ENCODE measurements at places on chromosomes 11 and 22. TPM values are rescaled to one million over a fixed set of nuclear protein-coding genes. Genes with fewer than 3 reads are reported as not detected.

Gene VSTM5
- total RNA-seq, result not detected

Gene RTN4R
- 0.46 TPM for total RNA-seq

DNA sequence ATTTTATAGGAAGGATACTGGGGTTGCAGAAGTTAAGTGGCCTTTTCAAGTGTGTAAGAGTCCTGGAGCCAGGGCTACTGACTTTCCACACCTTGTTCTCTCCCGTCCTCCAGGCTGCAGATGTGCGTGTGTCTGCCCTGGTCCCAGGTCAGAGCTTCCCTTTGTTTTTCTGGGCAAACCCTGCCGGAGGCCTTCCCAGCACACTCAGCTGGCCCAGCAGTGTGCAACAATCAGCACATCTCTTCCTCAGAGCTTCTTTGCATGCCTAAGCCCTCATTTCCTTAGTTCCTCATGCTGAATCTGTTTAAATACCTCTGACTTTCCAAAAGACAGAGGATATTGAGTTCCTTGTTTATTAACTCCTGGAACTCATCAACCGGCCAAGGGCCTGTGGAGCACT is 80.6 kb downstream of the KCNJ1 start:
- DNase-seq, result no peak

DNA sequence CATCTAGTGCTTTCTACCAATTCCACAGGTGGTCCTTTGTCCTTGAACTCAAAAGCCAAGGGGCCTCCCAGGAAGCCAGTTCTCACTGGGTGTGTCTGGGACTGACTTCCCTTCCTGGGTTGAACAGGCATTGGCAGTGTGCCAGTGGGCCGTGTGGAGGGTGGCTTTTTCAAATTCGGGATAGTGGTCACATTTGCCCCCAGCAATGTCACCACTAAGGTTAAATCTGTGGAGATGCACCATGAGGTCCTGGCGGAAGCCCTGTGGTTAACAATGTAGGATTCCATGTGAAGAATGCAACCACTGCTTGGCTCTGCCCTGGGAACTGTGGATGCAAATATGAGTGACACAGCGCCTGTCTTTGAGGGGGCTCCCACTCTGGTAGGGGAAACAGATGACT is 53.2 kb upstream of the MTNR1B start:
- DNase-seq, result no peak

- no peak for DNase-seq
Measured at GRCh38 chr22:36077271-36077670, 48.6 kb upstream of the RBFOX2 start.

DNA sequence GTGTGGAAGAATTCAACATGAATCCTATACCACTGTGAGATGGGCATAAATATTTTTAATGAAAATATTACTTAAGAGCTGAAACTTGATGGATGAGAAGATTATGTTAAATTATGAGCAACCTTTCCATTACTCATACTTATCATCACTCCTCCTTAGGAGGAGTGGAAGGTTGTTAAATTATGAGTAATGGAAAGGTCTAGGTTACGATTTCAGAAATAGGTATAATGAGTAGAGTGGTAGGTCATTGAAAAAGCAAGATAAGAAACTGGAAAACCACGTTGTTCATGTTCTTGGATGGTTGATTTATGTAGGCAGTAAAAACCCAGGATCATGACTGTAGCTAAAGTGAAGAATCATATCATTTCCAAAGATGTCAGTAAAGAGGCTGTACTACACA is 973.2 kb upstream of the RAG2 start:
- DNase-seq, result no peak

GRCh38 chr22:49764127-49764581 is 63.5 kb downstream of the BRD1 start:
- no peak for DNase-seq

DNA sequence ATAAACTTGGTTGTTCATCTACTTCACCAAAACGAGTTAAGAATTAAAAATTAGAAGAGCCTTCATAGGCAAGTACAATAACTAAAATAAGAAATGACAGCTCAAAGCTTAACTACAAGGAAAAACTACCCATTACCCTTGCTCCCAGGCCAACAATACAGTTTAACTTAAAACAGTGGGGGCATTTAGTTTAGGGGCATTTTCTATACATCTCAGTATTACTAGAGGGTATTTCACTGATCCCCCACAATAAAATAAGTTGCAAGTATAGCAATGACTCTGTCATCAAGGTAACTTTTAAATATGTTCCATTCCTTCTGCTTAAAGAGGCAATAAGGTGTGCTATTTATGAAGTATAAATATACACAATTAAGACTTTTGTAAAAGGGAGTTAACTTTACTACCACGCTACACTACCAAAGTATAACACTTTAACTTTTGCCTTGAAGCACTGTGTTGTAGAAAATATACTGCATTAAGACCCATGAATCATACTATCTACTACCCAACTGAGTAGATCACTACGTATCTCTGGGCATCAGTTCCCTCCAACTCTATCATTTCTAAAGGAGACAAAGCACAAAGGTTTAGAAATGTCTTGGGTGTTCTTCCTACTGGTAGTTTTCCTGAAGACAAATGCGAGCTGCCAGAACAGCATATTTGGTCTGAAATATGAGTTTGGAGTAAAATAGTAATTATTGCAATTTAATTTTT is 29.8 kb downstream of the CHORDC1 start:
- DNase-seq, result no peak

DNA sequence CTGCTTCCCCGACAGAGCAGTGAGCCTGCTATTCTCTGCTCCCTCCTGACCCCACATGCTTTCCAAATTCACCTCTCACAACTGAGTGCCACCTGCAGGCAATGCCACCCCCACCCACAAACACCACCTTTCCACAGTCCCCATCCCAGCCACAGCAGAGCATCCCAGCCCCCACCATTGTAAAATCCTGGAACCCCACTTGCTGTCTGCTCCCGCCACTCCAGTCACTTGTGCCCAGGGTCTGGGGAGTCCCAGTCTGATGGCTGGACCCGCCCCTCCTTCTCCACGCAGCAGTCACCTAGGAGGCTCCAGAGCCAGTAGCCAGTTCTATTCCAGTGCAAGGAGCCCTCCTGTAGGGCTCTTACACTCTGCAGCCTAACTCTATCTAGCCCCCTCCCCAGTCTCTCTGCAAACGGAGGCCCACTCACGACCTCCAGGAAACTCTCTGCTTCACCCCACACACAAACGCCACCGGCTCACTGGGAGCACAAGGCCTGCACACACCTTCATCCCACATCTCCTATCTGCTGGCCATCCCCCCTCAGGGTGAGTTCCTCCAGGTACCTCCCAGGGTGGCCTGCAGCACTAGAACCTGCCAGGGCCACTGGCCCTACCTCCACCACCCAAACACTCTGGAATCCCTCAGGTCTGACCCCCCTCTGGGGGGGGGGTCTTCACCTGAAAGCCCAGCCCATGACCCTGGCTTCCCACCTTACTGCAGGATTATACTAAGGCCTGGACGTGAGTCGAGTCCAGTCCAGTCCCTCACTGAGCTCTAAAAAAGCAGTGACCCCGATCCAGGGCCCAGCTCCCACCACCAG is 1.4 kb downstream of the GNB1L start:
- no peak for DNase-seq

- DNase-seq, result no peak
Measured at GRCh38 chr22:21594865-21595452, 27.4 kb downstream of the UBE2L3 start.

- no peak for DNase-seq
Measured at GRCh38 chr11:635945-636510, 1.0 kb upstream of the DRD4 start.
